ENCODE measurements at places on chromosomes 16 and 17.
A peak's percentile ranks its signal among the peaks of the same experiment; 100 is the strongest.

DNA sequence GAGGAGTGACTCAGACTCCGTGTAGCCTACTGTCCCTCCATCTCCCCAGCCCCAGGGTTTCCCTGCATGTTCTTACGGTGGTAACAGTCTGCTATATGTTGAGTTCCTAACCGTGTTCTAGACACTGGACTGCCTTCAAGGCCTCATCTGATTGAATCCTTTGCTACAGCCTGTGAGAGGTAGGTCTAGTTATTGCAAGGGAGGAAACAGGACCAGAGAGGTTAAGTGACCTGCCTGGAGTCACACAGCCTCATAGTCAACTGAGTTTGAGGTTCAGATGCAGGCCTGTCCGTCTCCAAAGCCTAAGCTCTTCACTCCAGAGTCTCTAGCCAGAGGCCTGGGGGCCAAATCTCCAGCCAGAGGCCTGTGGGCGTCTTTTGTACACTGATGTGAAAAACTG lies 98.0 kb downstream of the SDR42E1 start:
- no peak for DNase-seq

- peak; percentile 65 for DNase-seq
These were observed at the start of gene CYB561 for GRCh38 chr17:63445954-63446752. TSS of gene CYB561 (minus strand) at chr17:63446306. CDS start at chr17:63437547, 8,759 bp downstream.

- no peak for DNase-seq
These were observed 110.6 kb downstream of the METRNL start for GRCh38 chr17:83190004-83190385.

DNA sequence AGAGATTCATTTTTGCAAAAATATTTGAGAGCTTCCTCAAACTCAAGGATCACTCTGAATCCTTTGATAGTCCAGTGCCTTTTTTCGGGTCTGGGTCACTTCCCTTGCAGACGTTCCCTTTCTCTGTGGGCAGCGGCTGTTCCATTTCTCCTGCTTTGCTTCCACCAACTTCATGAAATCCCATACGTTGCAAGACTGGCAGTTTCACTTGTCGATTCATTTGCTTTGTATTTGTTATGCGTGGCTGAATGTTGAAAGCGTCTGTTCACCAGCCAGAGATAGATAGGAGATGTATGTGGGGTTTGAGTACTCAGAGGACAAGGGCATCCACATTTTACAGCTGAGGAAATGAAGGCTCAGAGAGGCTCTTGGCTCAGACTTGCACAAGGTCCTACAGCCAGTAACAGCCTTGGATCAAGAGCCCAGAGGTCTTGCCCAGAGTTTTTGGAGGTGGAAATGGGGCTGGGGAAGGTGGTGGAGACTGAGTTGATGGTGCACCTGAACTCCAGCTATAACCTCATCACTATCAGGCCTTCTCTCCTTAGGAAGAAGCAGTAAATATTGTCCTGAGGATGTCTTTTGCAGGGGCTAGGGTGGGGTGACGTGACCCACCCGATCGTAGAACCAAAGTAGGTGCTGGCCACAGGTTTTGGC lies 1.3 kb upstream of the CCDC102A start:
- DNase-seq: no peak

GRCh38 chr16:49574826-49575225 lies 201.2 kb downstream of the C16orf78 start:
- DNase-seq: no peak

DNA sequence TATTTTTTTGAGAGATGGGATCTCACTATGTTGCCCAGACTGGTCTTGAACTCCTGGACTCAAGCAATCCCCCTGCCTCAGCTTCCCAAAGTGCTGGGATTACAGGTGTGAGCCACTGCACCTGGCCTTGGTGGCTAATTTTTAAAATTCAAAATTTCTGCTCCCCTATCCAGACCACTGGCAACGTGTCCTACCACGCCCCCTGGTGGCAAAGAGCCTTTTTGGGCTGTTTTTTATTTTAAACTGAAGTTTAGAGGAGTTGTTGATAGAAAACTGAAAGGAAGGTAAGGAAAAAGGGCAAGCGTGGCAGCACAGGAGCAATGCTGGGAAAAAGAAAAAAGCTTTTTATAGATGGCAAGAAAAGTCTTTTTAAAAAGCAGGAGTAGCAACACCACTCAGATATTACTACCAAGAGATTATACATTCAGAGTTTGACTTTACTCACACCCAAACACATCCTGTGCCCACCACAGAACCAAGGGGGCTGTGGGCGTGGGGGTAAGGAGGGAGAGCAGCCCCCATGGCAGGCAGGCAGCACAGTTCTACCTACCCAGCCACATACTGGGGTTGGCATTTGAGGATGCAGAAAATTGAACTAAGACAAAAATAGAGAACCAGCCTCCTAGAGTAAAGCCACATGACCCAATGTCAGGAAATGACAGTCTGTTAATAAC lies 4.2 kb upstream of the MXRA7 start:
- DNase-seq: peak; percentile 83

DNA sequence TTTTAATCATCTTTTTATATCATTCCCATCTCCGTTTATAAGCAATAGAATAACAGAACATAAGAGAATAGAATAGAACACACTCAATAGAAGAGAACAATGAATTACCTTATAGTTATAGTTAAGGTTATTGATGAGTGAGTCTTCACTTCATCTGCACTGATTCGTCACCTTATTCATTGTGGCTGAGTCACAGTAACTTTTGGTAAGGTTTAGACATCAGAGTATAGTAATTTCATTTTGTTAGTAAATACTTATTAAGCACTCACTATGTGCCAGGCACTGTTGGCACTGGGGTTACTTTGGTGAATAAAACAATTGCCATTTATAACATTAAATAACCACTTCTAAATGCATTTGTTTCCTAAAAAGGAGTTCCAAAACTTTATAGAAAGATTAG lies 22.5 kb downstream of the PHKB start:
- no peak for DNase-seq

DNA sequence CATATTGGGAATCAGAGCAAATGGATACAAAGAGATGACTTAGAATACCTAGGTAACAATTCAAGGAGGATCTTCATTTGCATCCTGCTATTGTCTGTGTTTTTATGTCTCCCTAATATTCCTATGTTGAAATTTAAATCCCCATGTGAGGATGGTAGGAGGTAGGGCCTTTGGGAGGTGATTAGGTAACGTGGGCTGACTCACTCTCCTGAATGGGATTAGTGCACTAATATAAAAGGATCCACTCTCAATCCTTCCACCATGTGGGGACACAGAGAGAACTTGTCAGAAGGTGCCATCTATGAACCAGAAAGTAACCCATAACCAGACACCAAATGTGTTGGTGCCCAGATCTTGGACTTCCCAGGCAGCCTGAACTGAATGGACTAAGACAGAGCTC lies 83.4 kb downstream of the CDH8 start:
- DNase-seq: no peak

- peak; percentile 73 for DNase-seq
These were observed 28.1 kb upstream of the LGALS9 start for GRCh38 chr17:27602721-27603420.
